ENCODE measurements at places on chromosomes 16 and 17.

- DNase-seq = no peak
These were observed 107.3 kb downstream of the SDK2 start for GRCh38 chr17:73536700-73537605.

GRCh38 chr17:1934901-1935300 is 90.2 kb downstream of the RTN4RL1 start:
- no peak for DNase-seq

DNA sequence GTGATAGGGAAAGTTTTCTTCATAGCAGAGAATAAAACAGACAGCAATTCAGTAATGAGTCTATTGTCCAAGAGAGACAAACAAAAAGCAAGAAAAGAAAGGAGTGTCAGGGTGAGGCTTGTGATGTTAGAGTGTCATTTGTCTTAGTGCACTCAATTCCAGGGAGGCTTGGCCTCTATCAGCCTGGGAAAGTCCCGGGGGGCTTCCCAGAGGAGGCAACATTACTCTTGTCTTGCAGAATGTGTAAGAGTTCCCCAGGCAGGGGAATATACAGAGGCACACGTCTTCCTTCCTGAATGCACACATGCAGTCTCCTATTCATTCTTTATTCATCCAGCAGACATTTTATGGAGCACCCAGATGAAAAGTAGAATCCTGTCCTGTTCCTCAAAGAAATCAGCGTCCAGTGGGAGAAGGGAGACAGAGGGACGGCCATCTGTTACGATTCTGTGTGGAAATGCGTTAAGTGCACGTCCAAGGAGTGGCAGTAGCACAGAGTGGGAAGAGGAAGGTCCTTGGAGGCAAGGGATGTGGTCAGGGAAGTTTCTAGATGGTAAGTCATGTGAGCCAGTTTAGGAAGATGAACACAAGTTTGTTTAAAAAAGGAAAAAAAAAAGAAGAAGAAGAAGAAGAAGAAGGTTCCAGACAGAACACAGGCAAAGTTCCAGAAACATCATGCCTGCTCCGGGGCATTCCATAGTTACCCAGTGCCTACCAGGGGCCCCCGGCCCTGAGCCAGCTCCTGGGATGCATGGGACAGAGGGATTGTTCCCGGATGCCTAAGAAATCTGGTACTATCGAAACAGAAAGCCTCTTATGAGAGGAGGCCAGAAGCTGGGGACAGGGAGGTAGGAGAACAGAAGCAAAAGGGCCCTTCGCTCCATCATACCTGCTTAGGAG is 21.1 kb downstream of the CACNG4 start:
- no peak for DNase-seq

DNA sequence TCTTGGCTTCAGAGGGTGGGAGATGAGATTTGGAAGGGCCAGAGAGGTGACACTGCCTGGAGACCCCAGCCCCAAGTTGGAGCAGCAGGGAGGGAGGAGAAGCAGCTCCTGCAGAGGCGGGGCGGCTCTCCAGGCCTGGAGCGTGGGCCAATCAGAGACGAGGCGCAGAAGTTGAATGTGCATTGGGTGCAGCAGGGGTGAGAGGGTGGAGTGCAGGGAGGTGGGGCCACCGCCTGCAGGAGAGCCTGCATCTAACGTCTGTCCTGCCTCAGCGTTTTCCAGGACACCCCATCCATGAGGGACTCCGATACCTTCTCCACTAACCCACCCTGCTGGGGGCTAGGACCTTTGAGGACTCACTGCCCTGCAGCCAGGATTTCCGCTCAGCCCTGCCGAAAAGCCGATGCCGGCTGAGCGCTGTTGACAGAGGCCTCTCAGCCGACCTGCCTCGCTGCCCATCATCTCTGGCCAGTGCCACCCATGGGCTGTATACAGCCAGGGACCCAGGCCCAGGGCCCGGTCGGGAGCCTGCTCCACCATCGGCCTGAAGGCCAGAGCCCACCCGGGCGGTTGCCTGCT is 146.2 kb downstream of the ENGASE start:
- DNase-seq = no peak

DNA sequence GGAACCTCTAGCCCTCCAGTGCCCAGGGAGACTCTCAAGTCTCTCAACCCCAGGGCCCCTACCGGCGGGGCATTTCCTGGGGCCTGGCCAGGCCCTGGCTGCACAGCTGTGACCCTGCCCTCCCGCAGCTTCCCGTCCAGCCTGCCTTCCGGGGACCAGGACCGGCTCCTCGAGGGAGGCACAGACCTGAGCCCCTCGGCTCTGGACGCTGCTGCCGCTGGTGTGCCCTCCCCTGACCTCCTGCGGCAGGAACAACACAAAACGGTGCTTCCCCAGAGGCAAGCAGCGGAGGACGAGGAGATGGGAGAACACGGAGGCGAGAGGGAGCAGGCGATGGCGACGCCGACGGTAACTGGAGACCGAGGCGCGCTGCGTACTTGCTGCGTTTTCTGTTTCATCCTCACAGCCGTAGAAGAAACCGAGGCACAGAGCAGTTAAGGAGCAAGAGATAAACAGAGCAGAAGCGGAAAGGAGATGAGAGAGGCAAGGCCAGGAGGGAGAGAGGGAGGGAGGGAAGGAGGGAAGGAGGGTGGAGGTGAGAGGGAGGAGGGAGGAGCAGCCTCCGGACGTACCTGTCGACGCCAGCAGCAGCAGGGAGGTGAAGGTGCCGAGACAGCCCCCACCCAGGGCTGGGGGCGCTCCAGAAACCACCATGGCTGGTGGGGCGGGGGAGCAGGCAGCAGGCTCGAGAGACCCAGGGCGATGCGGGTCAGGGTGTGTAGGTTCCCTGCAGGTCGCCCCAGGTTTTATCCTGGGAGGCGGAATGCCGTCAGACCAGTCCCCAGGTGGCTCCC is at the start of gene PRSS22:
TSS of gene PRSS22 (minus strand) at position 720 of the 794 bp plus-strand sequence. CDS start at position 654, 66 bp downstream.
- DNase-seq = no peak

DNA sequence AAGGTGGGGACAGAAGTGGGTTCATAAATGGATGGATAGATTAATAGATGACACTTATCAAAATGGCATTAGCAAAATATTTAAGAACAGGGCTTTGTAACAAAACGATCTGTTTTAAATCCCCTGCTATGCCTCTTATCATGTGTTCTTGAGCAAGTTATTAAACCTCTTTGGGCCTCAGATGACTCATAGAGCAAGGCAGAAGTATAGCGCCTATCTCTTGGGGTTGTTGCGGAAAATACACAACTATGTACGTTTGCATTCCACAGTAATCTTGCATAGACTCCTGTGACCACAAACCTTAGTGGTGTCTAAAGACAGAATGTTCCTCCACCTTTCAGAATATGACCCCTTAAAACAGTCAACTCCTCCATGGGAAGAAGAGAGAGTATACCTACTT is 116.8 kb downstream of the CDYL2 start:
- DNase-seq = no peak
